ENCODE measurements at places on chromosomes 12 and 14.

- DNase-seq = no peak
Observed at GRCh38 chr12:28374556-28374955, 184.3 kb downstream of the CCDC91 start.

GRCh38 chr12:81209012-81209411 lies 131.1 kb downstream of the ACSS3 start:
- no peak for DNase-seq

- no peak for DNase-seq
Observed at GRCh38 chr12:15701206-15701605, 88.0 kb downstream of the EPS8 start.

DNA sequence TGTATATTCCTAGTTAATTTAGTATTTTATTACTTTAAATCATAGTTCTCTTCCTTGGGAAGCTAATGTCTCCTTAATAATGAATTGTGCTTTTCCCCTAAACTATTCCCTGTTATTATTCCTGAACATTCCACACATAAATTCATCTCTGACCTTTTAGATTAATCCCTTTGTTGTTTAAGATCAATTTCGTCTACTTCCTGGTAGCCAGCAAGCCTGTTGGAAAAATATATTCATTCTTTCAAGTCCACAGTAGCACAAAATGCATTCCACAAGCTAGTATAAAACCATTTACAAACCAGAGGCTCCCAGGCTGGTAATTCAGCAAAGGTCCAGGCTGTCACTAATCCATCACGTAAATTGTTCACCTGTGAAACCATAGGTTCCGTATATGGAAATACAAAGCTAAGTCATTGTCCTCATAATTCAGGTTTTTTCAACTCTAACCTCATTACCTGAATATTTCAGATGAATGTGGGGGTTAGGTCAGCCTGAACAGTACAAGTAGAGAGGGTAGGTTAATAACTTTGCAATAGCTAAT lies 232.7 kb downstream of the SEC23A start:
- no peak for DNase-seq

DNA sequence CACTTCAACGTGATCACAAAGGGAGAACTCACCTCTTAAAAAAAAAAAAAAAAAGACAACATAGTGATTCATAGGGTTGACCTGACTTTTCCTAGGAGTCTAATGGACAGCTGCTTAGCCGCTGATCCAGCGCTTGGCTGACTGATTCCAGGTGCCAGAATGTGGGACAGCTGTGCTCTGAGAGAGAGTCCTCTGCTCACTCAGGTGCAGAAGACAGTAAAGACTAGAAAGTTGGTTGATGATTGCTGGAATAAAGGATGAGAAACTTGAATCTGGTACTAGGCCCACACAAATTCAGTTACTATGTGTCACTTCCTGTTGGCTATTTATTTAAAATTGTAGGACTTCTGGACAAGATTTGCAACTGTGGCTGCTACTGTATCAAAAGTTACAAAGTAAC lies 229.4 kb downstream of the CHST11 start:
- no peak for DNase-seq

All from stimulated activated CD4-positive, alpha-beta T cell treated with anti-CD3 and anti-CD28 coated beads, Interleukin-1b, Interleukin-23, amount 100 ng/mL, for 1 hour (primary cell).